CD4-positive, alpha-beta T cell treated with Interleukin-1 beta for 1 hour (primary cell): ENCODE measurements at places on chromosomes 6 and 20.

DNA sequence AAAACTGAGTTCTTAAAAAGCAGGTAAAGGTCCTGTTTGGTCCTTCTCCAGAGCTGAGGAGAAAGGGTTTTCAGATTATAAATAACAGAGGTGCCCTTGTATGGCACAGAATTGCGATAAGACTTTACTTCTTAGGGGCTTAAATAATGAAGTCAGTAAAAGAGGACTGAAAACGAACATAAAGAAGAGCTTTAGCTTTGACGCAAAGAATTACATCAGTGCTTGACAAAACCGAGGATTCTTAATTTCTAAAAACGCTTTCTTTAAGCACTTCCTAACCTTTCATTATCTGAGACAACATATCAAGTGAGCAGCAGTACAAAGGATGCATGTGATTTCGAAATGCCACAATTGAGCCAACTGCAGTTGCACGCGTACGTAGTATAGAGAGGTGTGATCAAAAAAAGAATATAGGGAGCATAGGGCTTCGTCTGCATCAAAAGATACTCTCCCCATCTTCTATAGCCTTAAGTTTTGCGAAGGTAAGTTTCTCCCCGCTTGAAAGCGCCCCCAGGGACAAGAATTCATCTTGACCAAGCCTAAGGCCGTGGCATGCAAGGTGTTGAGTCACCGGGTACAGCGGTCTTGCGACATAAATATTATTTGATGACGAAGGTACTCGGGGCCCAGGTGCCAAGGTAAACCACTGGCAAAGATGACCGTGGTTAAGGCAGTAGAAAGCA lies 778 bp upstream of the LOC128125822 start:
- no peak for DNase-seq

- DNase-seq, result peak; percentile 57
Observed at GRCh38 chr20:5557123-5557522, 193.1 kb upstream of the SHLD1 start.

DNA sequence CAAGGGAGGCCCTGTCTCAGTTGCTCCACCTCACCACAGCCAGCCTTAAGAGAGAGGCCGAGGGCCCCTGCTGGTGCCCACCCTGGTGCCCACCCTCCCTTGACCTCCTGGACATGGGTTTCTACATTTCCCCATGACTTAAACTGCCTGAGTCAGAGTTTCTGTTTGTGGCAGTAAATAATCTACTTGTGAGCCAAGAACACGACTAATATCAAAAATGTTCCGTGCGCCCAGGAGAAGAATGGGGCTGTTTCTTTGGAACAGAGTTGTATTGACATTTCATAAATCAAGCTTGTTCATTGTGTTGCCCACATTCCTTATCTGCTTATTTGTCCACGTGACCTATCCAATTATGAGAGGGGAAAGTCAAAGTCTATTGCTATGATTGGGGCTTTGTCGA lies 143.5 kb downstream of the ANKRD60 start:
- no peak for DNase-seq

- no peak for DNase-seq
Observed at GRCh38 chr6:26232306-26232939, 132.6 kb upstream of the BTN3A2 start.

DNA sequence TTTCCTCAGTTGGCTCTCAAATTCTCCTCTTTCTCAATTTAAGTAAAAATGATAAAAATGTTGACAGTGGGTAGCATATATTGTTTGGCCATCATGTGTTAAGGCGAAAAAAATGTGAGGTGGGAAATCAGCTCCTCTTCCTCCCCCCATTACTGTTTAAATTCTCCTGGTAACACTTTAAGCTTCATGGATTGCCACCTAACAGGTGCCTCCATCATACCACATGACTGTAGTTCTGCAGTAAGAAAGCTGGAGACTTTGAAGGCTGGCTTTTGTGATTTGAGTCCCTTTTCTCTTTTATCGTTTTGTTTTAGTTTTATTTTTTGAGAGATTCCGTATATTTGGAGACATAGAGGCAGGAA lies 1.2 kb downstream of the ZFAND3 start:
- no peak for DNase-seq

DNA sequence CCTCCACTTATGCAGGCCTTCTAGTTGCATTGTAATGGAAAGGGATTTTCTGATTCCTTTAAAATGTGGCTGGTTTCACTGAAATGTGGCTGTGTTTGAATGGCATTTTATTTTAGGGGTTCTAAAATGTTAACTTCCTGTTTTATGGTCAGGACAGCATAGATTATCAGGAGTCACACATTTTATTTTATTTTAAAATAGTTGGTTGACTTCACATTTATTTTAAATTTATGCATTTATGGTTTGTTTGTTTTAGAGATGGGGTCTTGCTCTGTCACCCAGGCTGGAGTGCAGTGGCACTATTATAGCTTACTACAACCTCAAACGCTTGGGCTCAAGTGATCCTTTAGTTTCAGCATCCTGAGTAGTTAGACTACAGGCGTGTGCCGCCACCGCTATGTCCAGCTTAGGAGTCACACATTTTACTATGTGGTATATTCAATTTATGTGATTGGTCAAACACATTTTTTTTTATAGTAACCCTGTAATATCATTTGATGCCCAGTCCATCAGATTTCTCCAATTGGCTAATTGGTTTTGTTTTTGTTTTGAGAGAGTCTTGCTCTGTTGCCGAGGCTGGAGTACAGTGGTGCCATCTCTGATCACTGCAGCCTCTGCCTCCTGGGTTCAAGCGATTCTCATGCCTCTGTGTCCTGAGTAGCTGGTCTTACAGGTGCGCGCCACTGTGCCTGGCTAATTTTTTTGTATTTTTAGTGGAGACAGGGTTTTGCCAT lies 2.3 kb downstream of the DTD1 start:
- no peak for DNase-seq

DNA sequence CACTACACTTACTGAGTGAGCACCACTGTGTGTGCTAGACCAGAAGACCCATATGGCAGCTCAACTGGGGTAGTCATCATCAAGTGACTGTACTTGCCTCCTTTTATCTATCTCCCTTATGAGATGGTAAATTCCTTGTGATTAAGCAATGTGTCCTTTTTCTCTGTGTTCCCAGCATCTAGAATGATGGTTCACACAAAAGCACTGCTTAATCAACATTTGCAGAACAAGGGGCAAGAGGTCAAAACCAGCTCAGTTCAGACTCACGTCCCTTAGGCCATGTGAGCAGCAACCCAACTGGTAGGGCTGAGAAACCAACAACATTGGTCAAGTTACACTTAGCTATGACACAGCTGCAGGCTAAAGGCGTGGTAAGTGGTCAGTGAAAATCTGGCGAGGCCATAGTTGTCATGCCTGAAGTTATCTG lies 10.0 kb downstream of the TRAM2 start:
- no peak for DNase-seq

DNA sequence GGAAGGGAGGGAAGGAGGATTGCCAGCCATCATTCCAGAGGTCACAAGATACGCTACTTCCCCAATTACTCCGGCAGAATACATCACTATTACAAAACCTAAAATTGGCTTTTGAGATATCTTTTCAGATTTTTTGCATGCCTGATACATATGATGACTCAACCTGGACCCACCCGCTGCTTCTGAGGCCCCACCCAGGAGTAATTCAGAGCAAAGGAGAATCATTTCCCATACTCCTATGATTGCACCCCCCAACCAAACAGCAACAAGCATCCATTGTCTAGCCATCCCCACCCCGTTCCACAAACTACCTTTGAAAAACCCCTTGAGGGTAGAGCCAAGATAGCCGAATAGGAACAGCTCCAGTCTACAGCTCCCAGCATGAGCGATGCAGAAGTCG lies 163.5 kb upstream of the GJE1 start:
- no peak for DNase-seq

DNA sequence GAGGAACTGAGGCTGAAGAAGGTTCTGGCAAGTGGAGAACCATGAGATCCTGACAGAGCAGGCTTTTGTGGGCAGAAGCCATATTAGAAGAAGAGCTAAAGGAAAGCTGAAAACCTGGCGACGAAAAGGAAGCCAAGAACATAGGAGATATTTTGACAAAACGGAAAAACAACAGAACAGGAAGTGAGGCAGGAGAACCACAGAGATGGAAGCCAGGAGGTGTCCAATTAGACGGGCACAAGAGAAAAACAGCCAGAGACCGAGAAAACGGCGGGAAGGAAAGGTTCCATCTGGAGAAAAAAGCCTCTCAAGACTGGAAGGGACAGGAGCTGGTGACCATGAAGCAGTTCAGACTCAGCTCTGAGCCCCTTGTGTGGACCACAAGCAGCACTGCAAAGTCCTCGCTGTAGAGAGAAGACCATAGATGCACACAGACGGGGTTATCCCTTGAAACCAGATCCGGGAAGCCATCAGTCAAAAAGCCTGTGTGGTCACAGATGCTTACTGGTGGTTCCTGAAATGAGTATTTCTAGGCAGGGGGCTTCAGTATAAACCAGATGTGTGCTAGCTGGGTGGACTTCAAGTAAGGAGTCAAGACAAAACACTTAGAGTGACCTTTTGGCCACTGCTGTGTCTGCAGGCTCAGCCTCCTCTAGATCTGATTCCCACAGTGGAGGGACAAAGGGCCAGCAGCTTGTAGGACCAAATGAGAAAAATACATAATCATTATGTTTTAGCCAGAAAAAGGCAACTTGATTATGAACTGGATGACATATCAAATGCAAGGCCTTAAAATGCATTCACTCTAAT lies 30.7 kb downstream of the SSR1 start:
- DNase-seq, result no peak

GRCh38 chr6:41356825-41357224 lies 21.4 kb downstream of the NCR2 start:
- DNase-seq, result no peak

GRCh38 chr6:15472621-15473020 lies 190.2 kb downstream of the DTNBP1 start:
- no peak for DNase-seq

- DNase-seq, result no peak
Observed at GRCh38 chr6:802701-803100, 109.8 kb upstream of the EXOC2 start.

DNA sequence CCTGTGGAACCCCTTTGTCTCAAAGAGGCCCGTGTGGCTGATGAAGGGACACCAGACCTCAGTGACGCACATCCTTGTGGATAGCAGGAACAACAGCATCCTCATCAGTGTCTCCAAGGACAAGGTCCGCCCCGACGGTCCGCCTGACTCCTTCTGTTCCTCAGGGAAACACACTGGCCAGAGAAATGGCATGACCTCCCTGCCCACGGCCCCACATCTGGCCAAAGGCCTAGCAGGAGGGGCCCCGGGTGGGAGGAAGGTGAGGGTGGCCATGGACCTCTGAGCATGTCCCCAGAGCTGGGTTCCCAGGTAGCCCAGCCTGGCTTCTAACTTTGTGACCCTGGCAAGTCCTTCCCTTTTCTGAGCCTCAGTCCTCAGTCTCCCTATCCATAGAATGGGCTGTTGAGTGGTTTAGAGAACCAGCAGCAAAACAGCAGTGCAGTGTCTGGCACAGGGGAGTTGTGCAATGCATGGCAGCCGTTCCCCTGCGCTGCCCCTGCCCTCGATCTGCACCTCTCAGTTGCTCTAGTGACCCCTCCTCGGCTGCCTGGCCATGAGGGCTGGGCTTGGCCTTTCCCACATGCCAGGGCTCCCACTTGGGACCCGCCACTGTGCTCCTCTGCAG lies 48.3 kb downstream of the EFCAB8 start:
- DNase-seq, result no peak

DNA sequence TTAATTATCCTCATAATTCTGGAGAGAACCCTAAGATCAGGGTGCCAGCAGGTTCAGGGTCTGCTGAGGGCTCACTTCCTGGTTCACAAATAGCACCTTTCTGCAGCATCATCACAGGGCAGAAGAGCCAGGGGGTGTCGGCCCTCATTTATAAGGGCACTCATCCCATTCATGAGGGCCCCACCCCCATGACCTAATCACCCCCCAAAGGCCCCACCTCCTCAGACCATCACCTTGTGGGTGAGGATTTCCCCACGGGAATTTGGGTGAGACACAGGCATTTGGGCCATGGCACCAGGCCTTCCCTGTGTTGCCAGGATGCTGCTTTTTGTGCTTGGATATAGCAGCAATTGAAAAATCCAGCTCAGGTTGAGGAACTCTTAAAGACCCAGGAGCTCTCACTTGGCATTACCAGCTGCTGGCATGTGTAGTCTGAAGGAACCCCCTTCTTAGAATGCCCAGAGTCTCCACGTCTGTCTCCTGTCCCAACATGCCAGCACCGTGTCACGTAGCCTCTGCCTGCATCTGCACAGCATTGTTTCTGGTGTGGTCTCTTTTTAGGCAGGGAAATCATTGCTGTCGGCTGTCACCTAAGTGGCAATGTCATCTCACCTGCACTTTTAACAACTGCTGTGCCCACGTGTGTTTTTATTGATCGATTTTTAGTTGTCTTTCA lies 71.5 kb downstream of the RPP40 start:
- no peak for DNase-seq

DNA sequence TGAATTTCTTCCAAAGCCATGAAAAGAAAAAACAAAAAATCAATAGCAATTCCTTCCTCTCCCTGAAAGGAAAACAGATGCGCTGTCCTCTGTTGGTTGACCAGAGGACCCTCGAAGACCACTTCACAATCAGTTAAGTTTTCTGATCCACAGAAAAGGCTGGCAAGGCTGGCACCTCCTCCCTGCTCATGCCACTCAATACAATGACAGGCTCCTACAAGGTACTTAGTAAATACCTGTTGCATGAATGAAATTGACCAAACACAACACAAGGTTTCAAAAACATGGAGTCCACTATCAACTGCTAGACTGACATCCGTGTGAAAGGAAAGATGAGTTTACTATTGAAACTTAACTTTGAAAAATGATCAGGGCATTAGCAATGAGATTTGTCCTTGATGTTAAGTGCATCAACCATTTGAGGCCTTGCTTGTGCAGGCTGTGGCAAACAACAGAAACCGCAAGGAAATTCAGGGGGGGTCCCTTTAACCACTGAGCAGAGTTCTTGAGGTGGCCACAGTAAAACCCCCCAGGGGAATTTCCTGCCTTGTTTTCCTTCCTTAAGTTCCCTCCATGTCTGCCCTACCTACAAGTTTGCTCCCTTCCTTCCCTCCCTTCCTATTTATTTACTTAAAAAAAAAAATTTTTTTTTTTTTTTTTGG lies 27.9 kb upstream of the RTF2 start:
- DNase-seq, result peak; percentile 50

GRCh38 chr20:35305682-35306556 lies 13.7 kb upstream of the FAM83C start:
- DNase-seq, result peak; percentile 15

DNA sequence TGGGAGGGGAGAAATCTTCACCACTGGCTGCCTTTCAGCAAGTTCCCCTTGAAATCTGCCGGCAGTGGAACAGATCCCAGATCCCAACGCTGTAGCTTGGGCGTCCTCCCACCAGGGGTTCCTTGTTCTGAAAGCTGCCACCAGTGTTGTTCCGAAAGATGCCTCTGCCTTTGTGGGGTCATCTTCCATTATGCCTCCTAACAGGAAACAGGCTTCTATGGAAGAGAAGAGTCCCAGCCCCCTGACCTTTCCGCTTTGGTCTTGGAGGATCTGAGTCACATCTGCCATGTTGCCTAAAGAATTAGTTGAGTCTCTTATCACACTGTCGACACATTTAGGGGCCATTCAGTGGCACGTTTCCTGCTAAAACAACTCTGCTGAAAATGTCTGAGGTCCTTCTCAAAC lies 57.5 kb upstream of the NFATC2 start:
- no peak for DNase-seq

- DNase-seq, result peak; percentile 68
Observed at GRCh38 chr6:137867685-137868509, 838 bp downstream of the TNFAIP3 start.
